CD4-positive, CD25-positive, alpha-beta regulatory T cell (primary cell): ENCODE measurements at places on chromosomes 2 and 18. TPM values are rescaled to one million over a fixed set of nuclear protein-coding genes. Genes with fewer than 3 reads are reported as not detected.

DNA sequence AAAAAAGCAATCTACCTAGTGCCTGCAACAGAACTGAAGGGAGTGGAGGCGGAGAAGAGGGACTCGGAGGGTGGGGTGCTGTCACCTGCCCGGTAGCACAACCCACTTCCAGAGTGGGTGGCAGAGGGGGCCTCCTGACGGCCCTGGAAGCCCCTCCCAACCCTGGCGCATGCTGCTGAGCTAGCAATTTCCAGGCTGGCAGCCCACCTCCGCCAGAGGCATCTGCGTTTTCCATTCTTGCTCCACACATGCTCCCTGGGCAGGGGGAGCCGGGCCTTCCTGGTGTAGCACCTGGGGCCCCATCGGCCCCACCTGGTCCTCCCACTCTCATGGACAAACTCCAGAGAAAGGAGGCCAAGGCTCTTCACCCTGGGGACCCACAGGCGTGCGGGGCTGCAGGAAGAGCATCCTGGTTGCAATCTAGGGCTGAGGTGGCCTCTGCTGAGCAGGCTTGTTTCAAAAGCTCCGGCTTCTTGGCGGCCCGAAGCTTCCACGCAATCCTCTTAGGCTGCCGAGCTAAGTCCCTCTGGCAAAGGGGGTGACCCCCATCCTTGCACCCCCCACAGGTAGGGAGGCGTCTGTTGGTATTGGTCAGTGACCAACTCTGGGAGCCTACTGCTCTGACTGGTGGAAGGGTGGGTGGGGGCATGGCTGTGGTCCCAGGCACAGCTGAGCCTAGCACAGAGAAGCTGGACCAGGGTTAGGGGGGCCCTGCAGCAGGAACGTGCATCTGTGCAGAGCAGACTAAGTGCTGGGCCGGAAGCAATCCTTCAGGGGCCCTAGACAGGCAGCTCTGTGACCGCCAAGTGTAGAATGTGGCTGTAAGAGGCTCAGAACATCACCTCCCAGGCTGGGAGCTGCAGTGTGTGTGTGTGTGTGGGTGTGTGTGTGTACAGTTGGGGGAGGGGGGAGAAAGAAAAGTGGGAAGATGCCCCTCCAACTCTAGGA is 2.6 kb downstream of the HS6ST1 start:
- H3K4me3 ChIP-seq: no peak overlapping the region
- H3K4me1 ChIP-seq: peaks cover 34% of the 10 kb centered on the region
- no peaks in the 10 kb centered on the region for H3K36me3 ChIP-seq
- no peak overlapping the region for H3K27ac ChIP-seq
- no peaks in the 10 kb centered on the region for H3K27me3 ChIP-seq
- no peak for DNase-seq

DNA sequence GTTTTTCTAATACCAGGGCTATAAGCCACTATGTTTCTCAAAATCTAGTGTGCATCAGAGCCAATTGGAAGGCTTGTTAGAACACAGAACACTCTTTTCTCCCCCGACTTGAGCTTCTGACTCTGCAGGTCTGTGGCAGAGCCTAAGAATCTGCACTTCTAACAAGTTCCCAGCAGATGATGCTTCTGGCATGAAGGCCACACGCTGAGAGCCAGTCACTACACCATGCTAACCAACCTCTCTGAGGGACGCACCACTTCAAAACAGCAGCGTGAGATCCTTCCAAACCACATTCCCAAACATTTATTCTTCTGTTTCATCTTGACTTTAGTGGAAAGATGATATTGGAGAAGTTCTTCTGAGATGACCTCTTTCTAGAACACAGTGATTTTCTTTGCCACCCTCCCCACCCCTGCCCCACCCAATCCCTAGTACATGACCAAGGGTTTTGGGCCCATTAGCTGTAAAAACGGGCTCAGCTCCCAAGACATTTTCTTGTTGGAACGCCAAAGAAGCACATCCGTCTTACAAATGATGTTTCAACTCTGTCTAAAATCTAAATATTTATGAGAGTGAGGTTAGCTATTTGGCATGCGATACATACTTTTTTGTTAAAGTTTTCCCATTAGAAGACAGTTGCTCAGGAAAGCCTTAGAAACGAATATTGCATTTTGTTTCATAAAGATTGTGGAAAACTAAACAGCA is 391.9 kb downstream of the TMEM182 start:
- no peak overlapping the region for H3K4me3 ChIP-seq
- H3K27me3 ChIP-seq: no peaks in the 10 kb centered on the region
- no peak overlapping the region for H3K27ac ChIP-seq
- H3K36me3 ChIP-seq: no peaks in the 10 kb centered on the region
- H3K4me1 ChIP-seq: no peaks in the 10 kb centered on the region

Gene ASIC4
- polyA plus RNA-seq: not detected

- H3K4me1 ChIP-seq: peaks cover 41% of the 10 kb centered on the region
- DNase-seq: peak; percentile 5
- peak overlapping the region; percentile 72 for H3K27ac ChIP-seq
- H3K4me3 ChIP-seq: peak overlapping the region; percentile 97
- no peaks in the 10 kb centered on the region for H3K27me3 ChIP-seq
Measured at GRCh38 chr18:68714366-68714711, 569 bp downstream of the TMX3 start.

Gene PXDN
- polyA plus RNA-seq: not detected

DNA sequence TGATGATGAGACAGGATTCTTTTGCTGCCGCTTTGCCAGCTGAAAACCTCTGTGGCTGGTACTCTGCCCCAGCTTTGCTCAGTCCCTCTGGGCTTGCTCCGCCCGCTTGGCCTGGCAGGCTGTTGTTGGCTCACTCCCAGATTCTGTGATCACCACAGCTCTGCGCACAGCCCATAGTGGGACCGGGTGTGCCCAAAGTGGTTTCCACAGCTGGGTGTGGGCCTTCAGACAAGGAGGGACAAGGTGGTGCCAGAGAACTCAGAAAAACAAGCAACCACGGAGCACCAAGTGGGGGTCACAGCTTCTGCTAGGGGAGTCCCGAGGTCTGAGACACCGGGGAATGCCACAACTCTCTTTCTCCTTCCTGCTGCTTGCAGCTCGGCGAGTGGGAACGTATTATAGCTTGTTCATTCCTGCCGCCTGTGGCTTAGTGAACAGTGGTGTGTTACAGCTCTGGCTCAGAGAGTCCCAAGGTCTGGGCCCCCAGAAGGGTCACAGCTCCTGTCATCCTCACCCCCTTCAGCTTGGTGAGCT is 9.2 kb upstream of the KYNU start:
- H3K4me3 ChIP-seq: no peak overlapping the region
- H3K27me3 ChIP-seq: no peaks in the 10 kb centered on the region
- no peak for DNase-seq

- H3K27me3 ChIP-seq: no peaks in the 10 kb centered on the region
- no peak for DNase-seq
- no peaks in the 10 kb centered on the region for H3K4me1 ChIP-seq
- H3K27ac ChIP-seq: no peak overlapping the region
Measured at GRCh38 chr2:112465382-112465781, 16.6 kb upstream of the TTL start.

Gene LYPD6
- not detected for polyA plus RNA-seq

DNA sequence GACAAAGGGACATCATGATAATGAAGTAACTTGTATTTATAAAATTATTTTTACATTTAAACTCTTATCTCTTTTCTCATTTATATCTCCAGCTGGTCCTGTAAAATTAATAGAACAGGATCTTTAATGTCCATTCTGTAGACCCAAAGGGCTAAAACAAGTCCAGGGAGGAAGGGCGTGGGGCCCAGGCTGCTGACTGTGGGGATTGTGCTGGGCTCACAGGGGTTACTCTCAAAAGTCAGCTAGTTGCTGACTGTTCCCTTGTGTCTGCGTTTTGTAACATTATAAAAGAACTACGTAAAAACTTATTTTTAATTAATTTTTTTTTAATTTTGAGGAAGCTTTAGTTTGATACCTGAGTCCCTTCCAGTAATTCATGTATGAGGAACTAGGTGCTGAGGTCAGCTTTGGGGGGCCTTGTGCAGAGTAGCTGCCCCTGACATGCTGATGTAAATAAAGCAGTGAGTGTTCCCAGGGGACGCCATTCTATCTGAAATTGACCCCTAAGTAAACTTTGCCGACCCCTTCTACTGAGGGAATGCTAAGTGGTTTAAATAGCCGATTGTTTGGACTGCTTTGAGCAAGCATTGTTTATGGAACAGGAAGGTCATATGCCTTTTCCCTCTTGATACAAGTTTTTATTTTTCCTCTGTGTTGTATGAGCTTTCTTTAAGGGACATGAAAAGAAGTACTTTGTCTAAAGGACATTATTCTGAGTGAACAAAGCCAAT is 56.4 kb downstream of the MERTK start:
- no peaks in the 10 kb centered on the region for H3K36me3 ChIP-seq
- no peak overlapping the region for H3K27ac ChIP-seq
- H3K4me1 ChIP-seq: no peaks in the 10 kb centered on the region
- no peak overlapping the region for H3K4me3 ChIP-seq
- no peak for DNase-seq

- no peaks in the 10 kb centered on the region for H3K27me3 ChIP-seq
- H3K36me3 ChIP-seq: no peaks in the 10 kb centered on the region
- no peak overlapping the region for H3K27ac ChIP-seq
- no peaks in the 10 kb centered on the region for H3K4me1 ChIP-seq
- DNase-seq: no peak
Measured at GRCh38 chr2:107742460-107743027, 84.1 kb upstream of the RGPD4 start.

- no peak overlapping the region for H3K4me3 ChIP-seq
- H3K27me3 ChIP-seq: peaks cover 7% of the 10 kb centered on the region
- no peak overlapping the region for H3K27ac ChIP-seq
- H3K4me1 ChIP-seq: no peaks in the 10 kb centered on the region
Measured at GRCh38 chr18:57953883-57954282, 90.1 kb upstream of the NEDD4L start.

GRCh38 chr2:230949966-230950873 is 25.2 kb upstream of the GPR55 start:
- DNase-seq: no peak
- H3K27me3 ChIP-seq: peaks cover 2% of the 10 kb centered on the region
- no peak overlapping the region for H3K4me3 ChIP-seq
- H3K4me1 ChIP-seq: no peaks in the 10 kb centered on the region
- no peaks in the 10 kb centered on the region for H3K36me3 ChIP-seq

DNA sequence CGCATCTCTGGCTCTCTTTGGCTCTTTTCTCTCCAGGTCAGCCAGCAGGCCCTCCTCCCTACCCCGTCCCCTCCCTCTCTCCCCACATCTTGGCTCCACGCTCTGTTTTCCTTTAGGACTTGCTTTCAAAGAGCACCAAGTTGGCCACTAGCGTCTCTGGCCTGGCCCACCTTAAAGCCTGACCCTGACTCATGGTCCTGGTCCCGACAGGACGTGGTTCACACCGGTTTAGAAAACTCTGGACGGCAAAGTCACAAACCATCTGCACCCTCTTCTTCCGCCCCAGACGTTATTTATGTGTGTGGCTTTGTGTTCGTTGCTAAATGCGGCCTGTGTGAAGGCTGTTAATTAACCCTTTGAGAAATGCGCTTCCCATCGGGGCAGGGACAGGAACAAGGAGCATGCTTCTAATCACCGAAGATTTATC is 169.0 kb upstream of the HAAO start:
- no peak for DNase-seq
- no peaks in the 10 kb centered on the region for H3K27me3 ChIP-seq
- H3K27ac ChIP-seq: no peak overlapping the region
- H3K4me3 ChIP-seq: no peak overlapping the region
- H3K4me1 ChIP-seq: no peaks in the 10 kb centered on the region

DNA sequence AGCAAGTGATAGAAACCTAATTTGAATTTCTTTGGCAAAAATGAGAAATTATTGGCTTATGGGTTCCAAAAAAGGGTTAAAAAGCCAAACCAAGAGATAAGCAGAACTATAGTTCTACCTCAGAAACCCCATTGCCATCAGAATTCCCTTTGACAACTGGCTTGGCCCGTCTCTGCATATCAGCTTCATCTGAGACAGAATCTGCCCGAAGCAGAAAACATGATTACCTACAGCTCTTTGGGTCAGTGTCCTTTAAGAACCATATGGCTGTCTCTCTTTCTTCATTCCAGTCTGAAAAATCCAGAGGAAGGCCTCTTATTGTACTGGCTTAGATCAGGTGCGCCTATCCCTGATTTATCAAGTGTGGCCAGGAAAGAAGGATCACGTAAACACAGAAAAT is 49.8 kb upstream of the AGPS start:
- no peak overlapping the region for H3K4me3 ChIP-seq
- no peaks in the 10 kb centered on the region for H3K27me3 ChIP-seq
- DNase-seq: no peak

DNA sequence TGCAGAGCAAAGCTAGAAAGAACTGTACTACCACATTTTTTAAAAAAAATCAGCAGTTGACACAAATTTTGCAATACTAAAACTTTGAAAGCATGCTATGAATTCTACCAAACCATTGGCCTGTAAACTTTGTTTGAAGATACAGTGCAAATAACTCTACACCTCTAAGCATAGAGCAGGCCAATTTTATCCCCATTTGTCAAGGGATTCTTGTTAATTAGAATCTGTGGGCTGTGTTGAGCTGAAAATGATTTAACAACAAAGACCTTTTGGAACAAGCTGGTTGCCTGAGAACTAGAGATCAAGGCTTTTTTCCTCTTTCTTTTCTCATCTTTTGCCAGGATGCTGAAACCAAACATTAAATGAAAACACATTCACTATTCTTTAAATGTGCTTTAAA is 886.0 kb upstream of the CDH2 start:
- H3K4me1 ChIP-seq: no peaks in the 10 kb centered on the region
- DNase-seq: no peak
- H3K27ac ChIP-seq: no peak overlapping the region
- no peak overlapping the region for H3K4me3 ChIP-seq

Gene NT5C1B
- 0.56 TPM for polyA plus RNA-seq

DNA sequence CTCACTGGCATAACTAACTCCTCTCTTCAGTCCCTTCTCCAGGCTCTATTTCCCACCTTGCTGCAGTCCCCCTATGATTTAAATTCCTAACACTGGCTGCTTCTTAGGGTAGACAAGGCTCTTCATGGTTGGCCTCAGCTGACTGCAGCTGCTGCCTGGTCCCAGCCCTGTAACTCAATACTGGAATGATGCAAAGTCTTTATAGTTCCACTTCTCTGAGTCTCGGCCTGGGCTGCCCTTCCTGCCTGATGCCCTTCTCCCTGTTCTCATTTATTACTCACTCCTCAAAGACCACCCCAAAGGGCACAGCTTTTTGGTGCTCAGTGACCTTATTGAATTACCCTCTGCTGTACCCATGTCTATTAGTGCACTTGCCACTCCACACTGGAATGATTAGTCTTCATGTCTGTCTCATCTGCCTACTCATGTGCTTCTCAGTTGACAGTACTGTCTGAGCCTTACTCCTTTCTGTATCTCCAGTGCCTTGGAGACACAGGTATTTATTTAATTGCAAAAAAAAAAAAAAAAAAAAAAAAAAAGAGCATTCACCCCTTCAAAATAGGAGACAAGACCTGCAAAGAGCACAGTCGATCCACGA is 199.4 kb upstream of the REV1 start:
- H3K36me3 ChIP-seq: no peaks in the 10 kb centered on the region
- H3K4me1 ChIP-seq: no peaks in the 10 kb centered on the region
- no peak for DNase-seq
- no peaks in the 10 kb centered on the region for H3K27me3 ChIP-seq

- no peaks in the 10 kb centered on the region for H3K4me1 ChIP-seq
- no peak overlapping the region for H3K4me3 ChIP-seq
- no peaks in the 10 kb centered on the region for H3K27me3 ChIP-seq
- peaks cover 4% of the 10 kb centered on the region for H3K36me3 ChIP-seq
- H3K27ac ChIP-seq: no peak overlapping the region
Measured at GRCh38 chr2:232588680-232589585, 38.4 kb downstream of the EIF4E2 start.

Gene CRYGD
- polyA plus RNA-seq: not detected

Gene TNS1
- polyA plus RNA-seq: not detected

- H3K36me3 ChIP-seq: peaks cover 73% of the 10 kb centered on the region
- DNase-seq: no peak
- H3K4me3 ChIP-seq: no peak overlapping the region
Measured at GRCh38 chr2:174444761-174445160, 42.1 kb downstream of the GPR155 start.

Gene DAPL1
- not detected for polyA plus RNA-seq

Gene SP3
- polyA plus RNA-seq: 65.9 TPM
